ENCODE measurements at places on chromosomes 5 and 9.

GRCh38 chr5:83973925-83974815 lies 253.5 kb upstream of the HAPLN1 start:
- no peak for DNase-seq

- no peak for DNase-seq
Observed at GRCh38 chr5:180079702-180080466, 8.3 kb upstream of the RNF130 start.

GRCh38 chr5:74665816-74666215 lies 19.2 kb upstream of the HEXB start:
- no peak for DNase-seq

- no peak for DNase-seq
Observed at GRCh38 chr9:97563458-97564135, 62.1 kb downstream of the TMOD1 start.

DNA sequence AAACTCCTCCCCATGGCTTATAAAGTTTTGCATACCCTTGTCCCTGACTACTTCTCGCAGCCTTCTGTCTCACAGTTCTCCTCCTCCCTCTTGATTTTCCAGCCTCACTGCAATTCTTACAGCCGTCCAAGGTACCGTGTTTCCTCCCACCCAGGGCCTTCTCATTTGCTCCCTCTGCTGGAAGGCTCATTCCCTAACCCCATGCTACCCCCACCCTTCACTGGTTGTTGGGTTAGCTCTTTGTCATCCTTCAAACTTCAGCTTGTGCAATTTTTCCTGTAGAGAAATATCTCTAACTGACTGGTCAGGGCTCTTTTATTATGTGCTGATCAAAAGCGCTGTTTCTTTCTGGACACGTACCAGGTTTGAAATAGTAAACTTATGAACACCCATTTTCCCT lies 329.2 kb downstream of the EBF1 start:
- DNase-seq, result no peak

DNA sequence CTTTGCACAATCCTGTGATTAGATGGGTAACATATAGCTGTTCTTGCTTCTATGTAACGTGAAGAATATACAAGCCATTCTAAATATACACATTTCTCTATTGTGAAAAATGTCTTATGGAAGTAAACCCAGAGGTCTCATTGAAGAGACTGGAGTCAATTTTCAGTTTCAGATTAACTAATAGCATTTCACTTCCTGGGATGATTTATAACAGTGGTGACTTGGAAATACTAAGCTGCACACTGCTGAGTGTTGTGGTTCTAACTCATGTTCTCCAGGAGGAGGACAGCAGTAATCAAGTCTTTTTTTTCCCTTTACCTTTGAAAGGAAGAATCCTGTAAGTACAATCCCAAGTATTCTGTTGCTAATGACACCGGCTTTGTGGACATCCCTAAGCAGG lies 3.3 kb downstream of the CTSL start:
- no peak for DNase-seq

GRCh38 chr9:3004572-3004971 lies 160.7 kb upstream of the PUM3 start:
- no peak for DNase-seq

GRCh38 chr5:51382521-51383130 lies 622 bp upstream of the ISL1 start:
- no peak for DNase-seq

DNA sequence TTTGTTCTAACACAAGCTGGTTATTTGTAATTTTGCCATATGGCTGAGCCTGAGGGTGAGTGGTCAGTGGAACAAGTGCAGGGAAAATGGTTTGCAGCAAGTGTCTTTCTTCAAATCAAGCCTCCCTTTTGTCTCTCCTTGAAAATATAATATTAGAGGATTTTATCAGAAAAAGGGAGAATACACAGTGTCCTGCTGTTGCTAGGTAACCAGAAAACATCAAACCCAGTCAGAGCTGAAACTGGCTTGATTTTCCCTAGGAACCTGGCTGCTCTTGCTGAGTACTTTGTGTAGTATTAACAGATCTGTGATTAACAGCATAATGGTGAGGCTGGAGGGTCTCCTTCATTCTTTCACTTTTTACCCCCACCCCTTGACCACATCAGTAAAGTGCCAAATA lies 314.0 kb downstream of the ARHGEF28 start:
- DNase-seq, result no peak

DNA sequence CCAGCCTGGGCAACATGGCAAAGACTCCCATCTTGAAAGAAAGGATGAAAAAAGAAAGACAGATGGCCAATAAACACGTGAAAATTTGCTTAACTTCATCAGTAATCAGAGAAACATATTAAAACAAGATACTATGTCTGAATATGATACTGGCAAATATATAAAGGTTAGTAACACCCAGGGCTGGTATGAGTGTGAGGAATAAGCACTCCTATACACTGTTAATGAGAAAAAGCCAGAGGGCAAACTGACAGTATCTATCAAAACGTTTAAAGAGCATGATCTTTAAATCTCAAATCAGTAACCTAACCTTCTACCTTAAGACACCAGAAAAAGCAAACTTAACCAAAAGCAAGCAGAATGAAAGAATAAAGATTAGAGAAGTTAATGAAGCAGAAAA lies 14.1 kb downstream of the B4GALT1 start:
- no peak for DNase-seq

GRCh38 chr5:54323495-54323894 lies 13.1 kb upstream of the ARL15 start:
- DNase-seq, result no peak

GRCh38 chr9:129958796-129959195 lies 84.2 kb downstream of the FNBP1 start:
- DNase-seq, result no peak

DNA sequence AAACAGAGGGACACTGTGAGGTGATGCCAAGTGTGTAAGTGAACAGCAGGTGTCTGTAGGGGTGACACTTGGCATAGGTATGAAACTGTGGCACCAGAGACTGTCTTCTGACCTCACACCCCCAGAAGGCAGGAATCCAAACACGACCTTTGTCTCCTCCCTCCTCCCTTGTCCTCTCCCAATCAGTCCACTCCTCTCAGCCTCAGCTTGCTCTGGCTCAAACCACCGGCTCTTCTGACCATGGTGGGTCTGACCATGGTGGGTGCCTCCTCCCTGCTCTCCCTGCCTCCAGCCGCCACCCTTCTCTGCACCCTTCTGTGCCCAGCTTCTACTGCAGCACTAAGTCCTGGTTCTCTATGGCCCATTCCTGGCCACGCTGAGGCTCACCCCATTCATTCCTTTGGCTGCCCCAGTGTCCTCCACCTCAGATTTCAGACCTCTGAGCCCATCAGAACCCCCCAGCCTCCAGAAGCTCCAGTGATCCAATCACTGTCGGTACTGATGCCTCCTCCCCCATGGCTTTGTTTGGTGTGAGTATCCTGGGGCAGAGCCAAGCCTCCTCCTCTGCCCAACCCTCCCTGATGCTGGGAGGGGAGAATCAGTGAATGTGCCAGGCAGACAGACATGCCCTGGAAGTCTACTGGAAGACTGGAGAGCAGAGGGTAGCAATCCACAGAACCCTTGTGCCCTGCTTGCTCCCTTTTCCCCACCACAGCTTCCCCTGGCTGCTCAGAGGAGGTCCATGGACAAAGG lies 1.7 kb upstream of the ARID3C start:
- no peak for DNase-seq

GRCh38 chr5:168951356-168951755 lies 349.6 kb downstream of the SLIT3 start:
- no peak for DNase-seq

GRCh38 chr9:131669269-131670157 lies 70.4 kb downstream of the RAPGEF1 start:
- no peak for DNase-seq

- DNase-seq, result peak; percentile 30
Observed at GRCh38 chr5:101080462-101081240, 177.6 kb upstream of the ST8SIA4 start.

- no peak for DNase-seq
Observed at GRCh38 chr9:3124001-3124400, 280.1 kb upstream of the PUM3 start.

GRCh38 chr9:7546261-7546660 lies 253.3 kb downstream of the DMAC1 start:
- DNase-seq, result no peak

DNA sequence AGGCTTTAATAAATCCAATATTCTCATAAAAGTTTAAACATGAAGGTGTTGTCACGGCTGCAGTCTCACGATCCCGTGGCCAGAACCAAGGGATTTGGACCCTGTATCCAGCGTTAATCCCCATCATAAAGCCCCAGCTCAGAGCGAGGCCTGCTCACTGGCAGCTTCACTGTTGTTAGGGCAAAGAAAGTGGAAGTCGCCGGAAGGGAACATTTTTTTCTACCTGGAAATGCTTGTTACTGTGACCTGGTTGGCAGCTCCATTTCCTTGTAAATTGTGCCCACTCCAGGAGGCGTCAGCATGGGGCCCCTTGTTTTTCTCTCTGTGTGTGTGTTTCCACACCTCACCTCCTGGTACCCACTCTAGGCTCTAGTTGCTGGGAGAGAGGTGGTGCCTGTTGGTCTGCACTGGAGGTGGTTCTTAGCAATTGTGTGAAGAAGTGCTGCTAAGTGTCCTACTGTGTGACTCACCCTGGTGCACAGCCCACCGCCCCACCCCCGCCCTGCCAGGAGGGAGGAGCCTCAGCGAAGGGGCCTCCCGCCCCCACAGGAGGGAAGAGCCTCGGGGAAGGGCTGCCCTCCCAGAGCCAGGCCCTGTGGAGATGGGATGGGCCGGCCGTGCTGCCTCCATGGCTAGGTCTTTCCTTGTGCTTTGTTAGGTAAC lies 105.1 kb downstream of the EHMT1 start:
- no peak for DNase-seq

- DNase-seq, result no peak
Observed at GRCh38 chr5:73426034-73426433, 22.5 kb downstream of the FOXD1 start.

DNA sequence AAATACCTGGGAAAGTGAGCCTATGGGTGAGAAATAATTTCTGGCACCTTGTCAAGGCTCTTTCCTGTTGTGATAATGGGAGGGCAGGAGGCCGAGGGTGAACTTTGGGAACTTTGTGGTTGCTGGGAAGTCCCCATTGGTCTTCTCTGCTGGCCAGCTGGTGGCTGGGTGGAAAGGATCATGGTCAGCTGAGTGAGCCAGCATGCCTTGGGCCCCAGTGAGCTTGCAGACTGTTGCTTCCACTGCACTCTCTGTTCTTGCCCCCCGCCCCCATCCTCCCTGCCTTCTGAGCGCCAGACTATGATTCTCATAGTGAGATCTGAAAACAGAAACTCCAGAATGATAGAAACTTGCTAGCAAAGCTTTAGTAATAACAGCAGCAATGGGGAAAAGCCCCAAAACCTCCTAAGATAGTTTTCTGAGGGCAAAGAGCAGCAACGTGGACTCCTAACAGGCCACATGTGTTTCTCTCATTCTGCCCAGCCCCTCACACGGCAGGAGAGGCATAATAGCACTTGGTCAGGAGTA lies 139.2 kb upstream of the SMARCA2 start:
- no peak for DNase-seq

DNA sequence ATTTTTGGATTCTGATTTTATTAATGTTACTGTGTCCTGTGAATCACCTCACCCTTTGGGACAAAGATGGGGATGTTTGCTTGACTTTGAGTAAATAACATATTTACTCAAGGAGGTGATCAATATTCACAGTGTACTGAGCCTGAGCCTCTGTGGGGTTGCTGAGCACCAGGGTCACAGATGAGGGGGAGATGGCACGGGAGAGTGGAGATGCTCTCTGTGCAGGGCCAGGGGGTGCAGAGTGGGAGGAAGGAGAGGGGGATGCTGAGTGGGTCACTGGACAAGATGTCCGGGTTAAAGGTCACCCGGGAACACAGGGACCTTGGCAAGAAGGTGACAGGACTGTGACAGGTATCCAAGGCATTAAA lies 4.0 kb downstream of the SQSTM1 start:
- no peak for DNase-seq

DNA sequence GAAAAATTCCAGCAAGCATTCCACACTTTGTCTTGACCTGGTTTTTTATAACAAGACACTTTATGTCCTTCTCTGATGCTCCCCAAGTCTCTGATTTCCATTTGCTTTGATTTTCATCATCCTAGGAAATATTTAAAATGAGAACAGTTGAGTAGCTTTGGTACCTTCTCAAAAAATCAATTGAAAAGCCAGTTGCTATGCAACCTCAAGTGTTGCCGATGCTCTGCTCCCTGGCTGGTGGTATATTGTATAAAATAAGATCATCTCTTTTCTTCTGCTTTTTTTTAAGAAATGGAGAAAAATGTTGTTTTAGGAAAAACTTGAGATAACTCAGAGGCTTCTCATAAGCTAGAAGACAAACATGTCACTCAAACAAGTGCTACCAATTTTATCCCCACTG lies 109.7 kb downstream of the ZNF354C start:
- no peak for DNase-seq

- no peak for DNase-seq
Observed at GRCh38 chr9:85524531-85524930, 217.2 kb downstream of the AGTPBP1 start.

DNA sequence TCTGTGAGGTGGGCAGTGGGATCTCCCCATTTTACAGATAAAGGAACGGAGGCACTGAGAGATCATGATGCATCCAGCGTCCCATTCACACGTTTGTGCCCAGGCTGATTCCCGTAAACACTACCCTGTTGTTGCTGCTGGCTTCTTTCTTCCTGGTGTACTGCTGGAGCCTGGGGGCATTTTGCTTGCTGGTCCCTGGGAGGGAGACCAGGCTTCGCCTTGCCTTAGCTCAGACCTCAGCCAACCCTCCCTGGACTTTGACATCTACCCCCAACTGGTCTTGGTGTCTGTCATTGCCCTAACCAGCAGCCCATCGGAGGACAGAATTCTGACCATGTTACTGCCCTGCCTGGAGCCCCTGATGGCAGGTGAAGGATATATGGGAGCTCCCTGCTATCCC lies 82.4 kb downstream of the ZNF618 start:
- no peak for DNase-seq

Data from heart right ventricle (tissue), 16 donors.